Ascending aorta (tissue), 2 donors: ENCODE measurements at places on chromosomes 1 and 21.

DNA sequence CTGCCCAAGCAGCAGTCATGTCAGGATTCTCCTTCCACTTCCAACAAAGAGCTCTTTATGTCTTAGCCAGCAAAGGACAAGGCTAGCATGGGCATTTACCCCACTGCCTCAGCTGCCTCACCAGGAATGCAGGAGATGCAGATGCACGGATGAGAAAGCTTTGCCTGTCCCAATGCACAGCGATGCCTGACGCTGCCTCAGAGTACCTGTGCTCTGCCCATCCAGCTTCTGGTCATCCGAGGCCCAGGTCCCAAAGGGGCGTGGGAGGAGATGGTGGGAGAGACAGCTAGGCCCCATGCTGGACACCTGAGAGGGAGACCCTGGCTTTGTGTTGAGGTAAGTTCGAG, 59.0 kb downstream of the IRF2BP2 start:
- DNase-seq, result no peak

DNA sequence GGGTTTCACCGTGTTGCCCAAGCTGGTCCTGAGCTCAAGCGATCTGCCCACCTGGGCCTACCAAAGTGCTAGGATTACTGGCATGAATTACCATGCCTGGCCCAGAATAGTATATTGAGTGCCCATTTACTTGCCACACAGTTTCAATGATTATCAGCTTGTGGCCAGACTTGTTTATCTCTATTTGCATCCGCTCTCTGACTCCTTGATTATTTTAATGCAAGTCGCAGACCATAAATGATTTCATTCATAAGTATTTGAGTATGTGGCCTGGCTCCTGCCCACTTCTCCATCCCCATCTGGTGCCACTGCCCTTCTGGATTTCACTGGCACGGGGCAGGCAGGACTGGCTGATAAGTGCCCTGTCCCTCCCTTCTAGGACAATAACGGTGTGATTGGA, 18.2 kb upstream of the TRNAU1AP start:
- no peak for DNase-seq

- no peak for DNase-seq
These were observed 747.9 kb upstream of the NCAM2 start for GRCh38 chr21:20250337-20250736.

DNA sequence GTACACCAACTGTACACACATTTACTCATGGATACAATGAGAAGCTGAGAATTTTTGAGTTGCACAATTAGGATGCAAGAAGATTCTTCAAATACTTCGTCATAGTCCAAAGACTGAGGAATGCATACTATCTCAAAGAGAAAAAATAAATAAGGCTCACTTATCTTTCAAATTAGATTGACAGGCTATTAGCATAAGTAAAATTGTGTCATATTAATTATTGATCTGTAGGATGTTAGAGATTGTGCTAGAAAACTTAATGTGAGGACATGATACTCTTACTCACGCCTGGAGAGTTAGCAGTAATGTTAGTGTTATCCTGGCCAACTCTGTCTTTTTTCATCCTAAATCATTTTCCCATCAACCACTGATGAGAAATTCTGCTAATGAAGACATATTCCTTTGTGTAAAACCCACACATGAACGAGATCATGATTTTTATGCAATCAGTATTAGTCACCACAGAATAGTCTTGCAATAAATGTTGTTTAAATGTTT, 659.0 kb downstream of the LTN1 start:
- no peak for DNase-seq

DNA sequence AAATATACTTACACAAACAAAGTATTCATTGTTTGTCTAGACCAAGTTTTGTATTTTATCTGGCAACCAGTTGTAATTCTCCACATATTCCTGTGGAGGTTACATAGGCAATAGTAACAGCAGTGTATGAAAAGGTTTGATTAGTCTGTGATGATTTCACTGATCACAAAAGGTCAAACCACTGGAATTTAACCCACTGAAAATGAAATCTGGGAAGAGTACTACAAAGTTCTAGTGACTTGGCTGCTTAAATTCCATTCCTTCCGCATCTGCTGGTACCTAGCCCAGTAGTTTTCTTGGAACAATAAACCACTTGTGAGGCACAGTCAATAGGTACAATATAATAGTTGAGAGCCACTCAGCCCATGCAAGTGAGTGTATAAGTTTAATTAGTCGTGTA, 205.4 kb downstream of the NFIA start:
- no peak for DNase-seq

- DNase-seq, result no peak
These were observed 52.8 kb upstream of the TRABD2B start for GRCh38 chr1:48049823-48050535.

DNA sequence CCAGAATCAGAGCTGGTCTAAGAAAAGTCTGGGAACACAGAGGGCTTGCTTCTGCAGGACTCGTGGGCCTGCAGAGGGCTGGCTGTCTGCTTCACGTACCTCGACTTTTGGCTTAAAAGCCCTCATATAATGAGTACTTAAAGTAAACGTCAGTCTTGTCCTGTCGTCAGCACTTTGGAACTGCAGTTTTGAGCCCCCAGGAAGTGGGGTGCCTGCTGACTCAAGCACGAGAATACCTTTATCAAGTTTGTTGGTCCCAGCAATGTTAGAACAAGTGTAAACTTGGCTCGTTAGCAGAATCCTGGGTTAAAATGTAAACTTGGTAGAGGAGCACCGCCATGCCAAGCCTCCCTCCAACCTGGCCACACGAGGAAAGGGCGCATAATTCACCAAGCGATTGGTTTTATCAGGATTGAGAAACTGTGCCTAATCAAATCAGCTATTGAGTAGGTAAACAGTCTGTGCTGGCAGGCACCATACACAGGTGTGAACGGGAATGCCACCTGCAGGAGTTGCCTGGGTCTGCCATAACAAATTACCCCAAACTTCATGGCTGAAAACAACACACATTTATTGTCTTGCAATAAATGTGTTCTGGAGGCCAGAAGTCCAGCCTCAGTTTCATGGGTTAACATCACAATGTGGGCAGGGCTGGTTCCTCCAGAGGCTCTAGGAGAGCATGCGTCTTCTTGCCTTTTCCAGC, 45.0 kb upstream of the FHAD1 start:
- DNase-seq, result no peak

GRCh38 chr21:34156957-34157356, 83.6 kb downstream of the MRPS6 start:
- DNase-seq, result no peak

- no peak for DNase-seq
These were observed 378.9 kb downstream of the DUSP10 start for GRCh38 chr1:221363039-221363438.

GRCh38 chr21:29958551-29958950, 18.8 kb upstream of the GRIK1 start:
- DNase-seq, result no peak

DNA sequence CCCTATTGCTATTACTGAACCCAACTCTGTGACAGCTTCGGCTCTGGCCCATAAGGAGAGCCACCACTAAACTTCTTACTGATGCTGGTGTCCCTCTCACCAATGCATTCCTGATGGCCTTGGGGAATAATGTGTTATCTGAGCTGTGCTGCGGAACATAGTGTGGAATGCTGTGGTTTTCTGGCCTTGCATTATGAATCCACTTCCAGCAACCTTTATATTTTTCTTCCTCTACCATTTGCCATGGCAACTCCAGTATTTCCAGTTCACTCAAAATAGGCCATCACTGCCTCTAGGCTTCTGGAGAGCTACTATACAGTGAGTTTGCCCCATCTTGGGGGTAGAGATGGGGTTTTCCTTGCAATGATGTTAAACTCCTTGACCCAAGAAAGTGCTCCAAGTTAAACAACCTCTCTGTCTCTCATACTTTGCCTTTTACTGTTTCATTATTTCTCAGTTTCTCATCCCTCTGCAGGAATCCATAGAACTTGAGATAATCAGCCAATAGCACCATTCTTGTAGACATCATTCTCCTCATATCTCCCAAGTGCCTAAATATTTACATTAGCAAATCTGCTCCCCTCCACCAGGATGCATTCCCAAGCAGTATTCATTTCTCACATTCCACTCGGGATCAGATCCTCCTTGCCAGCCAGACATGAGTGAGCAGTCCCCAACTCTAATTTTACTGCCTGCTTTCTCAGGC, 11.1 kb upstream of the RAVER2 start:
- no peak for DNase-seq

GRCh38 chr1:28644494-28644893, 1.6 kb upstream of the TAF12 start:
- no peak for DNase-seq

DNA sequence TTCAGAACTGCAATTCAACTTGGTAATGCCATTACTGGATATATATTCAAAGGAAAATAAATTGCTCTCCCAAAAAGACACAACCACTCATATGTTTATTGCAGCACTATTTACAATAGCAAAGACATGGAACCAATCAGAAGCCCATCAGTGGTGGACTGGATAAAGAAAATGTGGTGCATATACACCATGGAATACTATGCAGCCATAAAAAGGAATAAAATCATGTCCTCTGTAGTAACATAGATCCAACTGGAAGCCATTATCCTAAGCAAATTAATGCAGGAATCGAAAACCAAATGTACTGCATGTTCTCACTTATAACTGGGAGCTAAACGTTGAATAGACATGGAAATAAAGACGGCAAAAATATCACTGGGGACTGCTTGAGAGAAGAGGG, 117.0 kb downstream of the MAP3K21 start:
- no peak for DNase-seq

GRCh38 chr1:192376374-192376773, 59.6 kb downstream of the RGS21 start:
- DNase-seq, result no peak

GRCh38 chr21:26554365-26554764, 18.7 kb downstream of the CYYR1 start:
- DNase-seq, result no peak

GRCh38 chr1:57381426-57381825, 42.4 kb downstream of the DAB1 start:
- no peak for DNase-seq

DNA sequence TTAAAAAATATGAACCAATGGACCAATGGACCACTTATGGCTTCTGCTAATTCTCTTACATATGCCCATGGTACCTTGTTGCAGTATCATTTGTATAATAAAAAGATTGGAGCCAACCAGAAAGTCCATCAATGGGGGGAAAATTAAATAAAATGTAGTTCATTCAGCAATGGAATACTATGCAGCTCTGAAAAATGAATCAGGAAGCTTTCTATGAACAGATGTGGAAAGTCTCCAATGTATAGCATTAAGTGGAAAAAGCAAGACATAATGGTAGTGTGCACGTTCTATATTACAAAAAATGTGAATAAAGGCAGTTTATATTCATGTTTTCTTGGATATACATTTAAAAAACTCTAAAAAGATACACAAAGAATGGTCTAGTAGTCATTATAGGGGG, 101.3 kb downstream of the KCNJ15 start:
- DNase-seq, result no peak

GRCh38 chr1:203351037-203351625, at the start of gene FMOD:
FMOD (minus strand) TSS chr1:203351122; CDS start chr1:203348270, 2,852 bp downstream.
- DNase-seq, result peak; percentile 91

- no peak for DNase-seq
These were observed 99.2 kb upstream of the B3GALT2 start for GRCh38 chr1:193285641-193286040.

DNA sequence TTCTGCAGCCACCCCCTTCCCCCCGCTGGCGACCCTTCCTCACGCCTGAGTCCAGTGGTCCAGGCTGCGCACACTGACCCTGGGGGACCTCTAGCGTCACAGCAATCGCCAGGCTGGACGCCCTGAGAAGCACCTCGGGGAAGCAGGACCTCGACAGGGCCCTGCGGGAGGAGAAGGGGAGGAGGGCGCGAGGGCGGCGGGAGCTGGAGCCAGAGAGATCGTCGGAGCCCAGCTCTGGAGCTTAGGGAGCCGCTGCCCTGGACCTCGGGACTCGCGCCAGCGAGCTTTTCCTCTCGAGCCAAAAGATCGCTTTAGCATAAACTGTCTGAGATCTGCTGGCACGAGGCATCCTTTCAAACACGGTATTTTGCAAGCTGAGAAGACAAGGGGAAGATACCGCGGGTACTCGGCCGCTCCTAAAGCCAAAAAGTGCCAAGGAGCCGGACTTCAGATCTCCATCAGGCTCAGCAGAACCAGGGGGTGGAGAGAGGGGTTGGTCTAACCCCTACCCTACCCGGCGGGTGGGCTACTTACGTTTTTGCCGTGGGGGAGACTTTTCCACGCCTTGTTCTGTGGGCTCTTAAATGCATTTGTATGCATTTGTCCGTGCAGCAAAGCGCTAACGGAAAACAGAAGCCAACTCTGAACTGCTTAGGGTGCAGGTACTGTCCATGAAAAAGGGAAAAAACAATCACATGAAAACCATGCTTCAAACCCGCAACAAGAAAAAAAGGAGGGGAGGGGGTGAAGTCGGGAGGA, 586 bp downstream of the COL24A1 start:
- no peak for DNase-seq

GRCh38 chr1:201171063-201172036, 17.1 kb upstream of the TMEM9 start:
- no peak for DNase-seq

DNA sequence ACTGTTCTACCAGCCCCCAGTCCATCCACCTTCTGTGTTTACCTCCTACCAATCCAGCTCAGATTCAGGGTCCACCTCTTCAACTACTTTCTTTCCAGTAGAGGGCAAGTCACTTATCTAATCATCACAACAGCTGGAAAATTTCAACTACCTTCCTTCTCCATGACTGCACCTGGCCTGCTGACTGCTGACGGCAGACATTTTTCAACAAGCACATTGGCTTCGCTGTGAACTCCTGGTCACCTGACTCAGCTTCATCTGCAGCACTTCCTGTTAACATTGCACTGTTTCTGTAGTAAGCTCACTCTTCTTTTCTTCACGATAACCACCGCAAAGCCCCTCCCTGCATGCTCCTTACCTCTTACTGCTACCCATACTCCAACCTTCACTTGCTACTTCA, 405.7 kb downstream of the NTNG1 start:
- no peak for DNase-seq

GRCh38 chr1:189751311-189751710, 726.4 kb downstream of the BRINP3 start:
- DNase-seq, result no peak

- DNase-seq, result no peak
These were observed 13.2 kb downstream of the CNTN2 start for GRCh38 chr1:205056188-205056611.
